GM12878 (cell line): ENCODE measurements at places on chromosomes 6 and 20.

GRCh38 chr6:22363714-22364239 lies 66.9 kb upstream of the PRL start:
- no peak for DNase-seq

DNA sequence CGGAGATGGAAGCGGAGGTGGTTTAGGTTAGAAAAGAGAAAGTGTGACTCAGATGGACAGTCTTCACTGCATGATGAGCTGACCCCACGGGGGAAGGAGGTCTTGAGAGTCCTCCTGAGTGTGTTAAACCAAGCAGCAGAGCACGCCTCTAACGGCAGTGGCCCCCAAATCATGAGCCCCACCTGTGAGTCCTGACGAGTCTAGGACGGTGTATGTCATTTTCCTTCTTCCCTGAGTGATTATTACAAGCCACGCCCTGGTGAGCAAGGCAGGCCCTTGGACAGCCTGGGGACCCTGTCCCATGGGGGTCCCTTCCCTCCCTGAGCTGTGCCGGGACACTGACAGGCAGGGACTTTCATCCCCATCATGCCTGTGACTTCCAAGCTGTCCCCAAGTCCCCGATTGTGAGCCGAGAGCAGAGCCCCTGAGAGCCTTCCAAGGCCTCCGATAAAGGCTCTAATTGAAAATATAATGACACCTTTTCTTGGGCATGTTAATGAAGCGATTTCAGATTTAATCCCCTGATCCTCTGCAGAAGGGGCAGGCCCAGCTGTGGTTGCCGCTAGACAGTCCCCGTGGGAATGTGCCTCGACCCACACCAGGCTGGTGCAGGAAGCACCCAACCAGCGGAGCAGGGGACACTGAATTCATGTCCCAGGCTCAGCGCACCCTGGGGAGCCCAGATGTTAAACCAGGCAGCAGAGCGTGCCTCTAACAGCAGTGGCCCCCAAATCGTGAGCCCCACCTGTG lies 320.1 kb downstream of the TAF4 start:
- DNase-seq, result no peak

DNA sequence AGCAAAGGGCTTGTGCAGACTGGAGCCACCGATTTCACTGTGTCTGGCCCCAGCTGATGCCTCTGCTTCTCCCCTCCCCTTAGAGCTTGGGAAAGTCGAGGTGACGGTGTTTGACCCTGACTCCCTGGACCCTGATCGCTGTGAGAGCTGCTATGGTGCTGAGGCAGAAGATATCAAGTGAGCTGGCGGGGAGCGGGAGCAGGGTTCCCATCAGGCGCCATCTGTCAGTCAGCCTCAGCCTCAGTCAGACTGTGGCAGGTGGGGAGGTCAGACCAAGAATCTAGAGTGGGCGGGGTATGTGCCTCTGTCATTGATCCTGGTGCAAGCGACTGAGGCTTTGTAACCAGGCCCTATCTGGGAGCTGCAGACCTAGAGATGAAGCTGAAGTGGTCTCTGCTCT lies 5.5 kb downstream of the ERGIC3 start:
- DNase-seq, result no peak

GRCh38 chr20:49712996-49713752 lies 504 bp downstream of the B4GALT5 start:
- DNase-seq, result no peak

- DNase-seq, result no peak
Measured at GRCh38 chr6:37942606-37943376, 123.3 kb downstream of the ZFAND3 start.

- no peak for DNase-seq
Measured at GRCh38 chr6:94801344-94801743, 776.0 kb upstream of the MANEA start.

DNA sequence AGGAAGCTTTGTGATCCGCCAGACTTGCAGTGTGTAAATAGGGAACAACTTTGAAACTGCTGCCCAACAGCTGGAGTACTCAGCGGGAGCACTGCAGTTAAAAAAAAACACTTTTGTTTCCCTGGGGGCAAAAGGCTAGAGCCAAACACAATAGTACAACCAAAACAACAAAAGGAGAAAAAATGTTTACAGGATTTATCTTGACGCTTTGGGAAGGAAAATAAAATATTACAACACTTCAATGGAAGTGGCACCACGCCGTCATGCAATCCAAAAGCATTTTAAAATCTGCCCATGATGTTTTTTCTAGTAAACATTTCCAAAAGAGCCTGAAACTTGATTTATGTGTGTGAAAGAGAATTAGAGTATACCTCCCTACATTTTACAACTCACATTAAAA lies 26.0 kb downstream of the PTPRK start:
- no peak for DNase-seq

DNA sequence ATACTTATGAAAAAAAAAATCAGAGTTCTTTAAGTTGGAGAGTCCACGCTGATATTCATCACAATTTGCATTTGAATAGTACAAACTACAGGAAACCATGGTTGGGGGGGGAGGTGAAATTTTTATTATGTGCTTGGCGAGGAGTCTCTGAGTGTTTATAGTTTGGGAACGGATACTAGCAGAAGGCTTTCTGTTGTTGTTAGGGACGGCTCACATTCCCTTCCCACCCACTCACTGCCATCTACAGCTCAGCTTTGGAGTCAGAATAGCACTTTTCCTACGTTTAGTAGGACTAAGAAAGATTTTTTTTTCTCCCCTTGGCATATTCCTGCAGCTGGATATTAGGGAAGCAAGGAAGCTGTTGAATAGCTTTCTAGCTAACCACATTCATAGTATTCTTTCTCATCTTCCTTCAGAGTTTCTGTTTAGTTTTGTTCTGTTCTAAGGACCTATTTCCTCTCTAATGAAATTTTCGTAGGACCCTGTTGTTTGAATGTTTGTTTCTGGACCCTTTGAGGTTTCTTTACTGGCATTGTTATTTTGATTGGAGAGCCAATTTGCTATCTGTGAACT lies 235.1 kb upstream of the ZNF217 start:
- DNase-seq, result no peak

DNA sequence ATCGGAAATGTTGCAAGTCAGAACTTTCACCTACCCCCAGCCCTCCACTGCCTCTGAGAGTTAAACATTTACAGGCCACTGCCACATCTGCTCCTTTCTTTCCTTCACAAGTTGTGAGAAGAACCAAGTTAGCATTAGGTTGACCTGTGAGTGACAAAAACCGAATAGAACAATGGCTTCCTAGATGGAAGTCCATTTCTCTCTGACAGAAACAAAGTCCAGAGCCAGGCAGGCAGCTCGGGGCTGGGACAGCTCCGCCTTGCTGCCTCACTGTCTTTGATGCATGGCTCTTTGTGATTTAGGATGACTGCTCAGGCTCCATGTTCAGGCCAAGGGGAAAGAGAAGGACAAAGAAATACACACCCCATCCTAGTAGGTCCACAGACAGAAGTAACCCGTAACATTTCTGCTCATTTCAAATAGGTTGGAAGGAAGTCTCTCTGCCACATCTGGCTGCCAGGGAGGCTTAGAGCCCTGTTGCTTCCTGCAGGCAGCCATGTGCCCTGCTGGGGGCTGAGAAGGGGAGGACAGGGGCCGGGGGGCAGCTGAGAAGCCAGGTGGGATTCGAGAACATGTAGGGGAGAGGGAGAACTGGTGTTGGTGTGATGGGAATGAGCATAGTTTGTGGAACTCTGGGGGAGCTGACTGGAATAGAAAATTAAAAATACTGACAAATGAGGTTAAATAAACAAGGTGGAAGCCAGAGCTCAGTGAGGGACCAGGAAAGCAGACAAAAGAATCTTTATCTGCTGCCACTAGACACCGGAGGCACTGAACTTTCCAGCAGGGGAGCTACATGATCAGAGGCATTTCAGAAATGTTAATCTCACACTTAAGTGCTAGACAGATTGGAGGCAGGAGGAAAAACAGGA lies 19.5 kb upstream of the IER3 start:
- DNase-seq, result peak; percentile 66

- DNase-seq, result no peak
Measured at GRCh38 chr6:169140986-169141495, 112.6 kb downstream of the THBS2 start.

DNA sequence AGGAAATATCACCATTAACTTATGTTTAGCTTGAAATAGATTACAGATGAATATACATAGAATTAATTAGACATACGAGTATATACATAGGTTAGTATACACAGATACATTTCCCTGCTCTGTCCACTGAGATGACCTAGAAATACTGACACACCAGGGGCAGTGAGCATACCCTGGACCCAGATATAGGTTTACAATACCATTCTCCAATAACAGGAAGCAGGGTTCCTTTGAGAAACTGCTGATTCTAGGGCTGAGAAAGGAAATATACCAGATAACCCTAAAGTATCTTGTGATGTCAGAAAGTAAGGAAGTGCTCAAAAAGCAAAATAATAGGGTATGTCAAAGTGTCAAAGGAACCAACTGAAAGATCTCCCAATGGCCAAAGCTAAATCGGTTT lies 322.5 kb downstream of the HAO1 start:
- no peak for DNase-seq

- no peak for DNase-seq
Measured at GRCh38 chr20:36549942-36550789, 8.8 kb downstream of the MYL9 start.

GRCh38 chr6:50847890-50848594 lies 29.4 kb downstream of the TFAP2B start:
- DNase-seq, result no peak

DNA sequence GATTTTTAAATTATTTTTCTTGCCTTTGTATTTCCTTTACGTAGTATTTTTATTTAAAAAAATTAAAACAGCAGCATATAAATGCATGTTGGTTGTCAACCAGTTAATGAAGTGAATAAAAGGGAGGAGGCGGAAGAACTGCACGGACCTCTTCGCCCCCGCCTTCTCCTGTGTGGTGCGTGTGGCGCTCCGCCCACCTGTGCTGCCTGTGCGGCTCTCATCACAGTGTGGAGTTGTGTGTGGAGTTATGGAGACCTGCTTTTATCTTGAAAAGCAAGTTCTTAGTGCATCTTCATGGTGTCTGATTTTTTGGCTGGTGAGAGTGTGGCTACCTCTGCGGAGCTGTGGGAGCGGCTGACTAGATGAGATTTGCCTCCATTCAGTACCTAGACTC lies 58.4 kb downstream of the PTPN1 start:
- no peak for DNase-seq

GRCh38 chr20:12171923-12172524 lies 254.3 kb downstream of the BTBD3 start:
- no peak for DNase-seq

DNA sequence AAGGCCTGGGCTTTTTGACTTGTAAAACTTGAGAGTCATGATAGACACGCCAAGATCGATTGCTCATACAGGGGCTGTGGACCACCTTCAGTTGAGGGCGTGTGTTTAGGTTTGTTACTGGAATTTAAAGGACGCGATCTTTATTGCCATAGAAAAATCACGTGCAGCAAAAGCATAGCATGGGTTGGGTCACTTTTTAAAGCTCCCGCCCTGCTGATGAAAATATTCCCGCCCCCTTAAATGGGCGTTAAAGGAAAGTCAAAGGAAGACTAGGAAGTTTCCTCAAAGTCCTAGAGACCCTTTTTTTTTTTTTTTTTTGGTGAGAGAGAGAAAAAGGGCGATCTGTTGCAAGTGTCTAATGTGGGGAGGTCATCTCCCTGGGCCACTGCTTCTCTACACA lies 23.1 kb downstream of the TFAP2A start:
- DNase-seq, result no peak

GRCh38 chr6:75196081-75196687 lies 9.7 kb downstream of the COL12A1 start:
- no peak for DNase-seq

DNA sequence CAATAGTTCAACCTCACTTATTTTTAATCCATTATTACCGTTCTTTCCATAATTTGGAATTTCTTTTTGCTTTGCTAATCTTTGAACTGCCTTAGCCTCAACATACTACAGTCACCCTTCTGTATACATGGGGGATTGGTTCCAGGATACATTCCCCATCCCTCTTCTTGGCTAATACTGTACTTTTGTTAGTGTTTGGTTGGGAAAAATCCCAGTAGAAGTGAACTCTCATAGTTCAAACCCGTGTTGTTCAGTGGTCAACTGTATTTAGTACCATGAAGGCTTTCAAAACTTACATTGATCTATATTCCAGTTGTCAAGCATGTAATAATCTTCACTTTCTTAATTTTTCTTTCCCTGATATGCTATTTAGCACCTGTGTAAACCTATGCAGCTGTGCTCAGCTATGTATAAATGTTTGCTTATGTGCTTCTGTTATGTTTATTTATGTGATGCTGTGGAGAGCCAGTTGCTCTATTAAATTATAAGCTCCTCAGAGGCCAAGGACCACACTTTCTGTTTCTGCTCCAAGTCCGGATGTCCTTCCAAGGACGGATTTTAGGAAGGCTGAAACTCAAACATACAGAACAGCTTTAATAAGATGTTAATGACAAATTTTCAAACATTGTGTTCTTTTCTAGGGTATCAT lies 33.3 kb upstream of the LAMA4 start:
- no peak for DNase-seq
